ENCODE measurements at places on chromosomes 7 and 10.

DNA sequence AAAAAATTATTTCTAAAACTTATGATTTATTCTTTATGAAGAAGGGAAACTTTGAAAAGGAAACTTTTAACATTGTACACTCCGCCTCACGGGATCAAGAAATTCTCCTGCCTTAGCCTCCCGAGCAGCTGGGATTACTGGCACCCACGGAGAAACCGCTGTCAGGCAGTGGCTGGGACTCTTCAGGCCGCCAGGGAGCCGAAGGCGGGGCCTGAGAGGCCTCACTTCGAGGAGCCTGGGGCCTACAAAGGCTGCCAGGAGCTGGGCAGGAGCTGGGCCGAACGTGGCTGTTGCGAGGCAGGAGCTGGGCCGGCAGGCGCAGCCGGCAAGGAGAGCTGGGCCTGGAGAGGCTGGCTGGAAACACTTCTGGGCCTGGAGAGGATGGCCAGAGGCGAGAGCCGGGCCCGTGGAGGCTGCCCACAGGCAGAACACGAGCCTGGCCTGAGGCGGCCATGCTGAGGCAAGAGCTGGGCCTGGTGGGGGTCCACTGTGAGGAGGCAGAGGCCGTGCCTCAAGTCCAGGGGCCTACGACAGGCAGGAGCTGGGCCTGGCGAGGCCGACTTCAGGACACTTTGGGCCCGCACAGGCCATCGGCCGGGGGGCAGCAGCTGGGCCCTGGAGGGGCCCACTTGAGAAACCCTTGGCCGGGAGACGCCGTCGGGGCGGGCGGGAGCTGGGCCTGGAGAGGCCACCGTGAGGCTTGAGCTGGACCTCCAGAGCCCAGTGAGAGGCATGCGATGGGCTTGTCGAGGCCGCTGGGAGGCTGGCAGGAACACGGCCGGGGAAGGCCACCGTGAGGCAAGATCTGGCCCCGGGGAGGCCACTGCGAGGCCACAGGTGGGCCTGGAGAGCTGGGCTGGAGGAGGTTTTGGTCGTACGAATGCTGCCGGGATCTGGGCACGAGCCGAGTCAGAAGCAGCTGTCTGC, 23.7 kb downstream of the MDH2 start:
- no peak for DNase-seq

GRCh38 chr7:116443101-116443523, 56.4 kb upstream of the CAV2 start:
- DNase-seq: no peak

DNA sequence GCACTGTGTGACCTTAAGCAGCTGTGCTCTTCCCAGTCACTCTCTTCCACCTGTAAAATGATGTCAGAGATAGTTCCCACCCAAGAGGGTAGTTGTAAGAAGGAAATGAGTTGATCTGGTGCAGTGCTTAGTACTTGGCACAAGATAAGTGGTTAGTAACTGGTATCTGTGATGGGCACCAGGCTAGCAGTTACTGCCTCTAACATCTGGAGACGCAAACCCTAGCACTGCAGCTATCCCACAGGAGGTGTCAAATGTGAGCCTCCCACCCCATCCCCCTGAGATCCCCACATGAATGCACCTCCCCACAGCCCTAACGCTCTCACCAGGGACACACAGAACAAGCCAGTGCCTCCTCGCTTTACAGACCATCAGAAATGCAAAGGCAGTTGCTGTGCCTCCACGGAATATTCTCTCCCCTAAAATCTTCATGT, 72.0 kb downstream of the KCNMA1 start:
- no peak for DNase-seq

DNA sequence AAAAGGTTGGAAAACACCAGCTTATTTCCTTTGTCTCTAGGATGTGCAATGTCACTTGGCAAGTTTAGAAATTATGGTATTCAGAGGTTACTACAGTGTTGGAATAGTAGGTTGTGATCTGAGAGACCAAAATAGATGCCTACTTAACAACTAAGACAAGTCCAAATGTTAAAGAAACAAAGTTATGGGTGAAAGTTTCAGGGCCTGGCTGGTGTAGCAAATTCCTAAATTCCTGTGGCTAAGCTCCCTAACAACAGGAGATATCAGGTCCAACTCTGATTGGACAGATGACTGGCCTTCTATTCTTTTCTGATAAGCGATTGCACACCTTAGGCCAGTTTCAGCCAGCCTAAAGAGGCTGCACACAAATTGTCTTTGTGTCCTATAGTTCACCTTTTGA, 873.5 kb downstream of the REEP3 start:
- DNase-seq: no peak

- DNase-seq: no peak
Observed at GRCh38 chr7:70573071-70573661, 558.8 kb upstream of the GALNT17 start.

- no peak for DNase-seq
Observed at GRCh38 chr10:26408858-26409494, 29.2 kb upstream of the APBB1IP start.

DNA sequence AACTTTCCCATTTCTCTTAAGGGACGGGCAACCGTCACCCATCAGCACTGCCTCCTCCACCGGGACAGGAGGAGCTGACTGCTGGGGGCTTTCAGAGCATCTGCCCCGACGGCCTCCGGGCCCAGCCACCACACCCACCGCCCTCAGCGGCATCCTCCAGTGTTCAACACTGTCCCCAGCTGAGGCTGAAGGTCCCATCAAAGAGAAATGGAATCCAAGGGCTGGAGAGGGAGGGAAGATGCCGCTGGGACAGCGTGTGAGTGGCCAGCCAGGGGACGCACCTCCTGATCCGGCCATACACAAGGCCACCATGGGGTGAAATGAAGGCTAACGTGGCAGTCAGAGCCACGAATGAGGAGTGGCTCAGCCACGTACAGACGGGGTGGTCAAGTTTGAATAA, 153.6 kb upstream of the PPP2R2D start:
- no peak for DNase-seq

DNA sequence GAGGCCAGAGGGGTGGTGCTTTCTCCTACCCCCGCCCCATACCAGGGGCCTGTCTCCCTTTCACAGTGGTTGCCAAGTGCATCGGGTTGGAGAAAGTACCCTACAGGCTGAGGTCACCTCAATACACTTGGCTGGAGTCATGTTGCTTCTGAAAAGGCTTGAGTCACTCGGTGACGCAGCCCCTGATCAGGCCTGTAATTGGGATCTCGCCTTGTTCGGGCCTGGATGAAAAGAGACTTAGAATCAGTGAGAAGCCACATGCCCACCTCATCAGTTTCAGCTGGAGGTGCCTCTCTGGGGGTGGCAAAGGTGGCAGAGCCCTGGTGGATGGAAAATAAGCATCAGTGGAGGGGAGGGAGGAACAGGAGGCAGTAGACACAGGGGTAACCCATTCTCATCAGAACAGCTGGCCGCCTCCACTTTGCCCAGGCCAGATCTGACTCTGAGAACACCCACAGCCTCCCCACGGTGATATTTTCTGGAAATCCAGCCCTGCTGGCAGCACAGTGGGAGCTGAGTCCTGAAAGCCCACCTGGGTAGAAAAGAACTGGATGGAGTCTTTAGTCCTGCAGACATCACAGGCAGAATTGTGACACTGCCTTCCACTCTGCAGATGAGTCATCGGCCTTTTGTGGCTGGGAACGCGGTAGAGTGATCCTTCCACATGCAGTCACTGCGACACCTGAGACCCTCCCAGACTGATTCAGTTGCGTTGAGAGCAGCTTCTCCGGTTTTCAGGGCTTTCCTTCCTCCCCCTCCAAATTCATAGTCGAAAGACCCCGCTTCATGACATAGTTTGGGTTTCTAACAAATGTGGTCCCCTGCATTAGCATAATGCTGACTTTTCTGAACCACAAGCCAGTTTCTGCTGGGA, 108.0 kb downstream of the GRK5 start:
- DNase-seq: peak; percentile 65

- no peak for DNase-seq
Observed at GRCh38 chr10:87603196-87603595, 56.5 kb upstream of the PAPSS2 start.

- DNase-seq: no peak
Observed at GRCh38 chr7:84187087-84187805, 7.3 kb downstream of the SEMA3A start.

DNA sequence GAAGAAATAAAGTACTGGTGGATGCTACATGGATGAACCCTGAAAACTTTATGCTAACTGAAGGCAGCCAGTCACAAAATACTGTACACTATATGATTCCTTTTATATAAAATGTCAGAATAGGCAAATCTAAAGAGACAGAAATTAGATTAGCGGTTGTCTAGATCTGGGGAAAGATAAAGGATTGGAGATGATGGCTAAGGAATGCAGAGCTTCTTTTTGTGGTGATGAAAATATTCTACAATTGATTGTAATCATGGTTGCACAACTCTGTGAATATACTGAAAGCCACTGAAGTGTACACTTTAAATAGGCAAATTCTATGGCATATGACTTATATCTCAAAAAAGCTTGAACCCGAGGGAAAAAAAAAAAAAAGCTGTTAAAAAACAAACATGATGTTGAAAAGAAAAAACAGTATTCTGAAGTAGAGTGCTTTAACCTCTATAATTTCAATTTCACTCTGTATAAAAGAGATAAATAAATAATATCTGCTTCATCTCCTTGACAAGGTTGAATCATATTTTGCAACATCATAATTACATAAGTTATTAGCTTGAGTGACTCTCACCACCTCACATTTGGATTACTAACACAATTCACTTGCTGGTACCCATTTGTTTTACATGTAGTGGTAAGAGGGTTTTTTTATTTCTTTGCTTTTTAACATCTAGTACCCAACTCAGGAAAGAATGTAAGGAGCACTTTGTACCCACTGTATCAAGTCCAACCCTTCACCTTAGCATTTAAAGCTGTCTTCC, 2.8 kb upstream of the GNAI1 start:
- DNase-seq: no peak

- peak; percentile 41 for DNase-seq
Observed at GRCh38 chr7:134547397-134548054, 1.4 kb upstream of the AKR1B15 start.

DNA sequence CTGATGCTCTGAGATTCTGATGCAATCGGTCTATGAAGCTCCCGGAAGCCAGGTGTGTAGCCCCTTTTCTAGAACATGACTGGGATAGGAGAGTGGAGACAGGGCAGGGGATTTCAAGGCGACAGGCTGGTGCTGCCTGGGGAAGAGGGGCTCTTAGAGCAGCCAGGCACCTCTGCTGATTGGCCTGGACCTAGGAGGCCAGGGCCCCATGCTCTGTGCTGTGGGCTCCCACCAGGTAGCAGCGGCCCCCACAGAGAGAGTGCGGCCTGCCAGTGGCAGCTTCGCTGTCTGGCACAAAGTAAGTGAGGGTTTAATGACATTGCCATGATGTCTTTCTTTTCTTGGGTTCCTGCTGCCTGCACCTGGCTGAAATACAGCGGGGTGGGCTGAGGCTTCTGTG, 99.4 kb upstream of the PODXL start:
- no peak for DNase-seq

- no peak for DNase-seq
Observed at GRCh38 chr7:20417260-20417659, 86.6 kb downstream of the ITGB8 start.

DNA sequence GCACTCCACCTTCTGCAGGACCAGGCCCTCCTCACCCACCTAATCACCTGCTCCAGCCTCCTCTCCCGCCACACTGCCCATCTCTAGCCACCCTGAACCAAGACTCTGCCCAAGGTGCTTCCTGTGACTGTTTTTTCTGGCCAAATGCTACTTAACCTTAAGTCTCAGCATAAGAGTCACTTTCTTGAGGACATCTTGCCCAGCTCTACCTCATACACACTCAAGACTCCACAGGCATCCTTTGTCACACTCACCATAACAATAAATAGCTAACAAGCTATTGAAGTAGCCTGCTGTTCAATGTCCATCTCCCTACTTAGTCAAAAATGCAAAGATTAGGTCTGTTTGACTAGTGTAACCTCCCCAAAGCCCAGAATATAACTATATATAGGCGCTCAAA, 455.4 kb upstream of the NFE2L3 start:
- no peak for DNase-seq

GRCh38 chr7:36668750-36669149, 55.5 kb downstream of the AOAH start:
- no peak for DNase-seq

GRCh38 chr7:87100326-87100725, 40.9 kb upstream of the ELAPOR2 start:
- DNase-seq: no peak

DNA sequence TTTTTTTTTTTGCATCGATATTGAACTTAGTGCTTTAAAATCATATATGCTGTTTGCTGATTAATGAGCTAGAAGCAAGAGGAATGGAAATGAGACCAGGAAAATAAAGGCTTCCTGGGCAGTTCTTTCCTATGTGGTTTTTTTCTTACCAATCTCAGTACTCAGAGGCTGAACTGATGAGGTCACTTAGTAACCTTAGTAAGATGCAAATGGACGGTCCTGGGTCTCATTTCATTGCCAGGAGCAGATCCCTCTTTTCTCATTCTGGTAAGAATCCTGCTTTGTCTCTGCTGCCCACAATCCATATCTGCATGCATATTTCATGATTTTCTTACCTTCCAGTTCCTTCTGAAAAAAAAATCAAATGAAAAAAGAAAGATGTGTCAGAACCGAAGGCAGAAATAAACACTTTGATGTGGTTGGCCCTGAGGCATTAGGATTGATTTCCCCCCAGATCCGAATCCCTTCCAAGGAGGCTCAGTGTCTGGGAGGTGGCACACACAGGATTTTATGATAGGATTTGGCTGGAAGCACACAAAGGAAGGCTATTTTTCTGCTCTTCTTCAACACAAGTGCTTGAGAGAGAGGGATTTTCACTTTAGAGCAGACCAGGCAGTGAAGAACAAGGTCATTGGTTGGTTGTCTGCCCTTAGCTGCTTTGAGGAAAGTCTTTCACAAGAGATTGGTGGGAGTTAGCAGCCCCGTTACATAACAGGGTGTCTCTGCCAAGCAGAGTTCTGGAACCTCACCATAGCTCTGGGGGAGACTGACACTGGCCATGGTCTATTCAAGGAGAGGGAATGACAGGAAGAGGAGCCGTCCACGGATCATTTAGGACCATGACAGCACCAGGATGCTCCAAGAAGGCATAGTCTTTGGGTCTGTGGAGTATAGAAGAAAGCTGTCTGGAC, 150.0 kb downstream of the CAMK1D start:
- no peak for DNase-seq

- DNase-seq: no peak
Observed at GRCh38 chr7:101817471-101818286, at the start of gene CUX1. Gene CUX1, plus strand, starts transcription at chr7:101817626. Its CDS starts 14 bp downstream, at chr7:101817640.

GRCh38 chr10:77932016-77932715, 5.6 kb upstream of the DLG5 start:
- no peak for DNase-seq

DNA sequence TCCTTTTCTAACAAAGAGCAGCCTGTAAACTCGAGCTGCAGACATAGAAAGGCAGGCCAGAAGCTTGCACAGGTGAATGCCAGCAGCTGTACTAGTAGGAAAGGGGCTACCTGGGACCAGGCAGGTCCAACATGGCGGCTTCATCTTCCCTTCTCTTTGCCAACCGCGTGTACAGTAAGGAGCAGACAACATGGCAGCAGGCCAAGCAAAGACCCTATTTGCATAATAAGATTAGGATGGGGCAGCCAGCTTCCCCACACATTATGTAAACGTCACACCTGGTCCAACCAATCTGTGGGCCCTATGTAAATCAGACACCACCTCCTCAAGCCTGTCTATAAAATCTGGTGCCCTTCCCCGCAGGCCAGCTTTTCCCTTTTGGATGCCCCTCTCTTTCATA, 1186.5 kb upstream of the AUTS2 start:
- no peak for DNase-seq

GRCh38 chr7:92608380-92609322, 18.5 kb upstream of the FAM133B start:
- no peak for DNase-seq
